ENCODE measurements at places on chromosomes 2 and 18.

- DNase-seq, result no peak
Measured at GRCh38 chr2:61535449-61535848, 2.7 kb downstream of the XPO1 start.

- no peak for DNase-seq
Measured at GRCh38 chr18:48933578-48934414, 17.0 kb downstream of the SMAD7 start.

- peak; percentile 92 for DNase-seq
Measured at GRCh38 chr2:23506531-23507266, 121.7 kb downstream of the KLHL29 start.

- DNase-seq, result no peak
Measured at GRCh38 chr18:51687845-51688585, 490.5 kb upstream of the MEX3C start.

DNA sequence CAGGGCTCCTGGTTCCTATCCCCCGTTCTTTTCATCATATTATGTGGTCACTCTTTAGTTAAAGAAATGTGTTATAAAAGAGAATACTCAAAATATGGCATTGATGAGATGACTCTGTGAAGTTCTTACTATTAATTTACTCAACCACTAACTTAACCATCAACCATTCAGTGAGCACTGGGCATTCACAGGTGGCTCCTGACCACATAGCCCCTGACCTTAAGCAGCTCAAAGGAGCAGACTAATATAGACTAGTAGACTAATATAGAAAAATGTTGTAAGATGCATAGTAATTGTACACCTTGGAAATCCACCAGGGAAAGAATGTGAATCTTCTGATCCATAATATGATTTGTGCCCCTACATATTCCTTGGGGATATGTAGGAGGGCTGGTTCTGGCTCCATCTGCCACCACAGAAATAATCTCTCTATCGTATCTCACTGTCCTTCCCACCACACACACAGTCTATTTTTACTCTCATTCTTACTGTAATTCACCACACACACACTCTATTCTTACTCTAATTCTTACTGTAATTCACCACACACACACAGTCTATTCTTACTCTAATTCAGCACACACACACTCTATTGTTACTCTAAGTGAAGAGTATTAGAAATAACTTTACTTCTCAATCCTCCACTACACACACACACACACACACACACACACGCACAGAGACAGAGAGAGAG is 188.9 kb upstream of the ITGA4 start:
- DNase-seq, result peak; percentile 1

- DNase-seq, result no peak
Measured at GRCh38 chr2:44230378-44230777, 44.9 kb upstream of the SLC3A1 start.

GRCh38 chr2:232075080-232075479 is 113.6 kb downstream of the DIS3L2 start:
- DNase-seq, result peak; percentile 64

- DNase-seq, result peak; percentile 27
Measured at GRCh38 chr2:218290316-218291261, 1.7 kb downstream of the TMBIM1 start.

GRCh38 chr18:8261651-8262091 is 347.6 kb upstream of the RAB12 start:
- DNase-seq, result no peak

- DNase-seq, result no peak
Measured at GRCh38 chr2:86649119-86649947, 25.7 kb upstream of the RNF103 start.

GRCh38 chr18:59906203-59906602 is 6.4 kb downstream of the PMAIP1 start:
- no peak for DNase-seq

DNA sequence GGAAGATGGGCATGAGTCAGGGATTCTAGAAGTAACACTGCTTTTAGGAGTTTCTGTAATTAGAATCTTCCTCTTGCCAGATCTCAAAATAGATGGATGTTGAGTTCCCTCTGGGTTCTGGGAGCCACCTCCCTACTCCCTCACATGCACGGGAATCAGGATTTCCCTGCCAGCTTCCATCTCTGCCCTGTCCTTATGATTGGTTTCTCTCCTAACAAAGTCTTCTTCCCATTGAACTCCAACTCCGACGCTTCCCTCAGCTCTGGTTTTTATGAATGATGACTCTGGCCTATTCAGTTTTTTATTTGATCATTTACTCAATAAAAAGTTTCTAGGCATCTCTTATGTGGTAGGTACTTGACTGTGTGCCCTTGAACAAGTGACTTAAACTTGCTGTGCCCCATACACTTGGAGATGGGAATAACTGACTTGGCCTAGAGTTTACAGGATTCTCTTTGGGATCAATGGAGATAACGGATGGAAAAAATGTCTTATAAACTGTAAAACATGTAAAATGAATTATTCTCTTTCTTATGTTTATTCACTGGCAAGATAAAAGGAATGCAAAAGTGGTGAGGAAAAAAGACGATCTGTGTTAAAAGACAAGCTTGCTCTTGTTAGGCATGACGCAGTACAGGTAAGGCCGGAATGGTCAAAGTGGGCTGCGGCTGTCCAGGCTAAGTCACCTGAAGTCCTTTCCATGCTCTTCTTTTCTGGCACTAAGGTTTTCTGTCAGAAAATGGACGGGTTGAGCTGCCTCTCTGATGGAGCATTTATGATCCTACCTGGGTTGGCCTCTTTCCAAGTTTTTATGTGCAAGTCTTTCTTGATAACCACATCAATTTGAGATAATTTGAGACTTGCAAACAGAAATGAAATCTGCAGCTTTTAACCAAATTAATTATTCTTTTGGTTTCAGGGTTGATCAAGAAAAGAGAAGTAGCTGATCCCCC is 199.6 kb downstream of the MYCN start:
- DNase-seq, result no peak

DNA sequence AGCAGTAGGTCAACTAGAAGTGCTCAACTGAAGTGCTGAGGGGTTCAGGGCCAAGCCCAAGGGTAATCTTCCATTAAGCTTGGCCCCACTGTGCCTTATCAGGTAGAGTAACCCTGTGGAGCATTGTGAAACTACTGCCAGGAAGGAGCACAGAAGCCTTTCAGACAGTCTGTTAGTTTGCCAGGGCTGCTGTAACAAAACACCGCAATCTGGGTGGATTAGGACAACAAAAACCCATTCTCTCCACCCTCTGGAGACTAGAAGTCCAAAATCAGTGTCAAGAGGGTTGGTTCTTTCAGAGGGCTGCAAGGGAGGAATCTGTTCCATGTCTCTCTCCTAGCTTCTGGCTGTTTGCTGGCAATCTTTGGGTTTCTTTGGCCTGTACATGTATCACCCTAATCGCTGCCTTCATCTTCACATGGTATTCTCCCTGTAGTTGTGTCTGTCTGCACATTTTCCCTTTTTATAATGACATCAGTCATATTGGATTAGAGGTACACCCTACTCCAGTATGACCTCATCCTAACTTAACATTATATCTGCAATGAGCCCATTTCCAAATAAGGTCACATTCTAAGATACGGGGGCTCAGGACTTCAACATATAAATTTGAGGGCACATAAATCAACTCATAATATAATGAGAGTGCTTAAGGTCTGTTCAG is 21.2 kb downstream of the VIT start:
- DNase-seq, result no peak

- no peak for DNase-seq
Measured at GRCh38 chr2:24826773-24827145, 33.5 kb downstream of the CENPO start.

DNA sequence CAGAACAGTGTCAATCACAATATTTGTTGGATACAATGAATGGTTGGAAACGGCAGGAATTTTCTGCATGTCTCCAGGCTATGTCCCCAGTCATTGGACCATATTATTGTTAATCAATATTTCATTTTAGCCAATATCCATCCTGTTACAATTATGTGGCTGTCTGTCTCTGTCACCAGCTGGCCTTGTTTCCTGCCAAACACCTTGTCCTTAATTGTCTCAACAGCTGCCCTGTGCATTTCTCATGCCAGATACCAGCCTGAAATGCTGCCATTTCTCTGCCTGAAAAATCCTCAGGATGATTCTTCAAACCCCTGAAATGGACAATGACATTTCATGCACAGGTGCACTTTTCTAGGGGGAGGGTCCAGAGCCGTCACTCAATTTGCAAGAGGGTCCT is 170.6 kb downstream of the ALPK2 start:
- DNase-seq, result no peak

GRCh38 chr2:71700658-71701397 is 247.5 kb downstream of the DYSF start:
- no peak for DNase-seq

DNA sequence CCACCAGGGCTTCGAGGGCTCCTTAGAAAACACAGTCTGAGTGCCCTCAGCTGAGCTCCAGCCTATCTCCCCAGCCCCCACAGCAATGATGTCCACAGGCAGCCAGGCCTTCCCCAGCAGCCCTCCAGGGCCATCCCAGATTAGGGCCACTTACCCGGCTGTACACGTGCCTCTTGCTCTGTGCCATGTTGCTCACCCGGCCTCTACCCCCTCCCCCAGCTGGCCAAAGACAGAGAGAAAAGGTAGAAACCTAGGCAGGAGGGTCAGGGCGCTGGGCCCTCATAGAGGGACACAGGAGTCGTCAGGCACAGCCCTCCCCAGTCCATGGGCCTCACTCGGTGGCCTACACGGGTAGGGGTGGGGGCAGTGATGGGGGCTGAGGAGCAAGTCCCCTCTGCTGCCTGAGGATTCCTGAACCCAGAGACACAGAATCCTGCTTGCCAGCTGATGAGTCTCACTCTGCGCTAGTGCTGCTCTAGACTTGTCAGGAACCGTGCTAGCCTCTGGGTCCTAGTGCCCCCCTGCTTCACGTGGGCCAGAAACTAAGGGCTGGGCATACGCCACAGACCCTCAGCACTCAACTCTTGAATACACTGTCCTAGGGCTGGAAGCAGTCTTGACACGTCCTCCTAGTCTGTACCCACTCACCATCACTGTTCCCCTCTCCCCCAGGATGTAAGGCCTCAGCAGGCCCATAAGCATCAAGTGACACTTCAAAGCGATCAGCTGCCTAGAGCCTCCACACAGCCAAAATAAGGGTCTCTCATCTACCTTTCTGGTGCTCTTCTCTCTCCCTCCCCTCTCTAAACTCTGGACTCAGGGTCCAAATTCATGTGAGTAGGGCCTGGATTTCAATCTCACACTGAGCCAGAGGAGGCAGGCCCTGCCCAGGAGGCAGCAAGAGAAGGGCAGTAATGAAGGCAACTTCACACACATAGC is at the start of gene DCTN1:
Gene DCTN1 (minus strand): TSS at position 461 of the 939 bp plus-strand sequence. CDS start 274 bp downstream, at position 187.
- DNase-seq, result no peak

- no peak for DNase-seq
Measured at GRCh38 chr2:83104202-83104601, 1354.9 kb downstream of the SUCLG1 start.

DNA sequence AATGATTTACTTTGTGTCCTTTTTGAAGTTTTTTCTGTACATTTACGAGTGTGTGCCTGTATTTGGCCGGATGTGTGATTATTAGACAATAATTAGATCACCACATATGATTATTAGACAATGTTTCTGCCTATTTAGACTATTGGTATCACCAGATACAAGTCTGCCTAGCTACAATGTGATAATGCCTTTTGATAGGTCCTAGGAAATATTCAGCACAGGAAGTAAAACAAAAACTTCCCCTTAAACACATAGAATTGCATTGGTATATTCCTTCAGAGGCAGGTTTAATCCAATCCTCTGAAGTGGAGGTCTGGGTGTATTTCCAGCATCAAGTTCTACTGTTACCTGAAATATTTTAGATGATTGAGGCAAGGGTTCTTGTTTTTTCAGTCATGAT is 275.1 kb downstream of the TGIF1 start:
- DNase-seq, result peak; percentile 18

- DNase-seq, result no peak
Measured at GRCh38 chr2:238576674-238577073, 149.9 kb downstream of the ASB1 start.

DNA sequence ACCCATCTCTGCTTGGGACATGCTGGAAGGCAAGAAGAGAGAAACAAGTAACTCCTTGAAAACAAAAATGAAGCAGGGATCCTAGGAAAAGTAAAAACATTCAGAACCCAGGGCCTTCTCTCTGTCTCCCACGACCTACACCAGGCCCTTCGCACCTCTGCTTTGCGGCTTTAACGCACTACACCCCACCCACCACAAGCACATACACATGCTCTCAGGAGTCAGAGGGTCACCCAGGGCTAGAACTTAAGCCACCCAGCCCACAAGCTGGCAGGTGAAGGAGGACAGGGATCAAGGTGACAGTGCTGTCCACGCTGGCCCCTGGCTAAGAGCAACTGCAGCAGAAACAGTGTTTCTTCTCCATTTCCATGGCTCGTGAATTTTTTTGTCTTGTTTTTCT is 72.2 kb downstream of the BCL11A start:
- DNase-seq, result no peak

DNA sequence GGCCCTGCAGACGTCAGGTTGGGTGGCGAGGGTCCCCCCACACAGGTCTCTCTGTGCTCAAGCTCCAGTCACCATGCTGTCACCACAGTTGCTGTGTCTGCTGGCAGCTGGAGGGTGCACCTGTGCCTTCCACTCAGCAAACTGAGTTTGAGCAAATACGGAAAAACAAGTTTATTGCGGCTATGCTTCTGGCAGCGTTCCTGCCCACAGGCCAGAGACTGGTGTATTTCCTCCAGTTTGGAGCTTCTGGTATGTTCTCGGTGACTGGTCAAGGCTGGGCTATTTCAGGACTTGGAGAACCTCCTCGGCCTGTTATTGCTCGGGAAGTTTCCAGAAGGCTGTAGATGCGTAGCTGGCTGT is 132.6 kb downstream of the SEPTIN10 start:
- no peak for DNase-seq

DNA sequence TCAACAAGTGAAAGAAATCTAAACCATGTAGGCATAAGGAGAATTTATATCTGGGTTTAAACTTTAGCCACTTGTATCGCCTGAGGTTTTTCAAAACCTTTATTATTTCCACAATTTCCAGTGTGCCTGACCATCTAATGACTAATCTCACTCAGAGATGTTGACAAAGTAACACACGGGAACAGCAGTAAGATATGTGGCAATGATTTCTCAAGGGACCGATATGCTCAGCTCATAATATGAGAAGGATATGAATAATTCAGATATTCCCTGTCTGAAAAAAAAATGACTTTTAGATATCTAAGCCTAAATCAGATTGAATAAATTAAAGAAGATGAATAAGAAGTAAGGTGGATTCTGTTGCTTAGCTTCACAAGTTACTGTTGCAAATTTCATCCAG is 43.5 kb downstream of the TMEM163 start:
- DNase-seq, result no peak

- DNase-seq, result no peak
Measured at GRCh38 chr2:38233231-38233983, 143.7 kb downstream of the ATL2 start.

GRCh38 chr2:21643180-21643579 is 519.4 kb downstream of the TDRD15 start:
- no peak for DNase-seq

- DNase-seq, result no peak
Measured at GRCh38 chr18:46072376-46072867, 362 bp upstream of the PSTPIP2 start.

DNA sequence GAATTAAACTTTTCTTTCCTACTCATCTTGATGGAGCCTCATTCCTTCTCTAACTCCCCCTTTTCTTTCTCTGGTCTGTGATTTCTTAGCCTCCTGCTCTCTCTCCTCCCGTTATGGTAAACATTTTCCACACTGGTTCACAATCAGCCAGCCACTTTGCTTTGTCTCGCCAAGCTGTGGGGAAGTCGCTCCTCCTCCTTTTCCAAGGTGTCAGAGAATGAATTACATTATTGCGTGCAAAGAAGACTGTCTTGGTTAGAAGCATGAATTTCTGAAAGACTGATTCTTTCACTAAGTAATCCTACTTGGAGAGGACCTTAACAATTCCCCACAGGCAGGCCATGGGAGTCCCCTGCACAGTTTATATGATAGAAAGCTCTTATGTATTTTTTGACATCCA is 46.1 kb downstream of the RASGRP3 start:
- DNase-seq, result no peak
